ENCODE measurements at places on chromosomes 5 and 9.

DNA sequence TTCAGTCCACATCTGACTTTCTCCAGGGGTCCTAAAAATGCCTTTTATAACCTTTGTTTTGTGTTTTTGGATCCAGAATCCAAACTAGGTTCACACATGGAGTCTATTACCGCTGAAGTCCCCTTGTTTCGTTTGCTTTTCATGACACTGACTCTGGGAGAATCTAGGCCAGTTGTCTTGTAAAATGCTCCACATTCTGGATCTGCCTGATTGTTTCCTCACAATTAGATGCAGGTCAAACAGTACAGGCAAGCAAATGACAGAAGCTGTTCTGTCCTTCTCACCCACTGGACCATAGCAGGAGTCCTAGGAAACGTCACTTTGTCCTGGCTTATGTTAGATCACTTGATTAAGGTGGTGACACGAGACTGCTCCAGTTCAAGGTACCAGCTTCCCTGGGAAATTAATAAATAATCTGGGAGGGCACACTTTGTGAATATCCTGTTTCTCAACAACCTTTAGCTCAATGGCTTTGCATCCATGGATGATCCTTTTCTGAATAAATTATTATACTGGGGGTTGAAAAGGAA is 34.1 kb downstream of the FABP6 start:
- DNase-seq: no peak

DNA sequence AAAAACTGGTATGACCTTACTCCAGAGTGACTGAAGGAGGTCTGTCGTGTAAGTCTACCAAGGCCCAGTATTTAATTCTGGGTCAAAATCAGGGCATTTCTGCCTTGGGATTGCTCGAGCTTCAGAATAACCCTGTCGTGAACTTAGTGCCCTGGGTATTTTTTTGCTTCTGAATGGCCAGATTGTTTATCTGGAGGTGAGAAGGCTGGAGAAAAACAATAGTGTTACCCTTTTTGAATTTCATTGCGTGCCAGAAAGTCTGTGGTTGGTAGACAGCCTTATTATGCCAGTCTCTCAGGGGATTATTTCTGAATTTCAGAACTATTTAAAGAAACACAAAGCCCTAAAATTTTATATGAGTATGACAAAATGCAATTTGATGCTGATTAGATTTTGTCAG is 323.4 kb downstream of the CSNK1G3 start:
- no peak for DNase-seq

DNA sequence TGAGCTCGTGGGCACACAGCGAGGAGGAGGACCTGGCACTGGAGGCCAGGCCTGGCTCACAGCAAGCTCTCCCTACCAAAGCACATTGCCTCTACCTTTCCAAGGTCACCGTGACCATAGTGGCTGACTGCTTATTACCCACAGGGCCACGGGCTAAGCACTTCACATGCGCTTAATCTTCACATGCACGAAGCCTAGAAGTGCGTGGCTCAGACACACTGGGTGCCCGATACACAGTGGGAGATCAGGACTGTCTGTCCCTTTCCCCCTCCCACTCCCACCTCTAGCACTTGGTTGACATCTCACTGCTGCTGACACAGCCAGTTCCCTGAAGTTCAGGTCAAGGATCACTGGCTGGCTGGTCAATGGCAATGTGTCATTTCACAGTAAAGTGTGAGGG is 23.6 kb downstream of the LHX6 start:
- DNase-seq: no peak

DNA sequence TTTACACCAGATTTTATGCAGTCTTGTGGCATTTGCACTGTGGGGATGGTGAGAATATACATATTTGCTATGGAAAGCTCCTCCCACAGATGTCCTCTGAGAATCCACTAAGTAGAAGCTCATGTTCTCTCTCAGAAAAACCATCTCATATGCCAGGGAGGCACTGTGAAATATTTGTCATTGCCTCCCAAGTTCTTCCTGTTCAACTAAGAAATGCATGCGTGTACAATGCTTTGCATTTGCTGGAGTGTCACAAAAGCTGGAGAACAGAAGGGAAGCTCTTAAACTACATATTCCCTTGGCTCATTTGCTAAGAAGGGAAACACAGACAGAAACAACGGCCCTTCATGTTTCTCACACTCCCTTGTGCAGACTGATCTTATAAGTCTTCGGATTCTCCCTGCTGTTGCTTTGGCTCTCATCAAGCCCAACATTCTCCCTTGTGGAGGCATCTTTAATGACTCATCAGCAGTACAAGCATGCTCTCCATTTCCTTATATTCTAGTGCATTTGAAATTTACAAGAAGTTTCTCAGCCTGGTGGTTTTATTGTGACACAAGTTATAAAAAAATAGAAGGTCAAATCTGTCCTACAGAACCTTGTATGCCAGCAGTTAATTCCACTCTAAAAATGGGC is 220.6 kb downstream of the TRIM36 start:
- no peak for DNase-seq

DNA sequence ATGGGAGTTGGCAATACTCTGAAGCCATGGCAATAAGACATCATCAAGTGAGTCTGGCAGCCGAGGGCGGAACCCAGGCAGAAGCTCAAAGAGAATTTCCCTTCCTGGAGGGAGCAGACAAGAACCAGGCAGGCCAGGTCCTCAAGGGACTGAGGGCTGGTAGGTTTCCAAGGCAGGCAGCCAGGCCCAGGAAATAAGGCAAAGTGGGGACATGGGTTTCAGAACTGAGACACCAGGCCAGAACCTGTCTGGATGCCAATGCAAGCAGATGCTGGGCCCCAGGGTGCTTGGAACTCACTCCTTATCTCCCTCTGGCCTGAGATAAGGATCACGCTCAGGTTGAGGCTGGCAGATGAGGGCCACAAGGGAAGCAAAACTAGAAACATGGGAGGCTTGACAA is 8.9 kb downstream of the TSSK1B start:
- DNase-seq: no peak

DNA sequence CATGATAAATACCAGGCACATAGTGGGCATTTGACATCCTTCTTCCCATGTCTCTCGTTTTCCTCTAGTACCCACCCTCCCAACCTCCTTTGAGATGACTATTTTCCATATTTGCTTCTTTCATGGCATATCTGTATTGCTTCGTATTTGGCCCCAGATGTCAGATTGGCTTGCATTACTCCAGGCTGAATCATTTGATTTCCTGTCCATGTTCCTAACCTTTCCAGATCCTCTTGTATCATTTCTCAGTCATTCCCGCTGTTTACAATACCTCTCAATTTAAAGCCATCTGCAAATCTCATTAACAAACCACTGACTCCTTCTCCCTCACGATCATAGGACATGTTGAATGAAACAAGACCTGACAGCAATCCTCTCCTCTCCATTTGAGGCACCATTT is 19.9 kb downstream of the MTX3 start:
- DNase-seq: no peak

GRCh38 chr5:68173007-68173406 is 42.5 kb upstream of the PIK3R1 start:
- no peak for DNase-seq

DNA sequence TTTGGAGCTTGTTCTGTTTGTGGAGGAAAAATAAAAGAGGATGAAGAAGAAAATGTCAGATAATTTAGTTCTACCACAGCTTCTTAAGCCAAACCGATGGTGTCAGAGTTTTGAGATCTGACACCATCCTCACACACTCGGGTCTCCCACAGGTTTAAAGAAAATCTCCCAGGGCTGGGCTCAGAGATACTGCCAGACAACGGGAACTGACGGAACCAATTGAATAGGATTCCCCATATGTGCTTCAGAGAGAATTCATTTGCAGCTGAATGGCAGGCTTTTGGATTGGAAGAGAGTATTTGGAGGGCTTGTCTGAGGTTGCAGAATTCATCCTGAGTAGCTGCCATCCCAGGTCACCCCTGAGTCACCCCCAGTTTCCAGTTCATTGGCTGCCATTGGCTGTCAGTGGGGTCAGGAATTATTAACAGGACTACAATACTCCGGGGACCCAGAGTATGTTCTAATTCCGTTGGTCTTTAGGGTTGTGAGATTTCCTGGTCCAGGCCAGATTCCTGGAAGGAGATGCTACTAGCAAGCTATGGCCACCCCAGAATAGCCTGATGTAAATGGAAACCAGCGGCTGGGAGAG is 131.3 kb downstream of the PDZD2 start:
- no peak for DNase-seq

DNA sequence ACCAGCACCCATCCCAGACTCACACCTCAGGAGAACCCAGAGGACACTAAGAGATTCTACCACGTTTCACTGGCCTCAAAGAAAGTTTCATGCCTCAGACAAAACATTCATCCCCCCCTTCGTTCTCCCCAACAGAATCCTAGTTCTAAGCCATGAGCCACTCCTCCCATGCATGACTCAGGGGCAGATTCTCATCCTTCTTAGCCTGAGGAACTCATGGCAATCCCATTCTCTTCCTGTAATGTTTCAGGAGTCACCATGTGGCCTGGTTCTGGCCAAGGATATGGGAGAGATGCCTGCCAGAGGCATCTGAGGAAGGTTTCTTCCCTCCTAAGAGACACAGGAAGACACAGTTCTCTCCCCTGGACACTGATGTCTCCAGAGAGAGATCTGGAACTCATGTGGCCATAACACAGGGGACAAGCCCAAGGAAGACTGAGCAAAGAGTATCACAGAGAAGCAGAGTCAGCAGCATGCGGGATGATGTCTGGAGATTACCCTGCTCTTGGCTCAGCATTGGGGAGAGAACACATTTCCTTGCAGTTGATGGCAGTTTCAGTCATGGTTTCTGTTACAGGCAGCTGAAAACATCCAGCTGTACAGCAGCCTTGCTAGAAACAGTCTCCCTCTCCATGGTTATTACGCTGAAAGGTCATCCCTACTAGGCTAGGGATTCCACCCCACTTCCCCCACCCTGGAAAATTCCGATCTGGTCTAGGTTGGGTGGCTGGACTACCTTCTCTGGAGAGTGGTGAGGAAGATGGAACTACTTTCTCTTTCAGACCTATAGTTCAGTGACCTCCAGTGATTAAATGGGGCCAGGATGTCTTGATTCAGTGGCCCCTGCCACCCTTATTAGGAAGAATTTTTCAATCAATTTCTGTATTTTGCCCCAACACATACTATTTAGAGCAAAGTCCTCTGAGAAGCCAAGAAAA is 115.4 kb downstream of the ZNF608 start:
- no peak for DNase-seq

DNA sequence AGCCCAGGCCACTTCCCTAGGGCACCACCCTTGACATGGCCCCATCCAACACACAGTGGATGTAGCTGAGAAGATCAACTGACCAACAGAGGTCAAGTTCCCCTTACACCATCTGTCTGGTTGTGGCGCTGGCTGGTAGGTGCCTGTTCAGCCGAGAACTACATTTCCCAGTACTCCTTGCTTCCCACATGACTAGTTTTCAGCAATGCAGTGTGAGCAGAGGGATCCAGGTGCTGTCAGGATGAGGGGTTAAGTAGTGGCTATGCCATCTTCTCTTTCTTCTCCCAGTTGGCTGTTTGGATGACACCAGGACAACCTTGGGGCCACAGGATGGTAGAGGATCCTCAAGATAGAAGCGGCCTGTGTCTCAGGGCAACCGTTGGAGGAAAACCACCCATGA is 48.6 kb upstream of the SH3PXD2B start:
- DNase-seq: no peak

DNA sequence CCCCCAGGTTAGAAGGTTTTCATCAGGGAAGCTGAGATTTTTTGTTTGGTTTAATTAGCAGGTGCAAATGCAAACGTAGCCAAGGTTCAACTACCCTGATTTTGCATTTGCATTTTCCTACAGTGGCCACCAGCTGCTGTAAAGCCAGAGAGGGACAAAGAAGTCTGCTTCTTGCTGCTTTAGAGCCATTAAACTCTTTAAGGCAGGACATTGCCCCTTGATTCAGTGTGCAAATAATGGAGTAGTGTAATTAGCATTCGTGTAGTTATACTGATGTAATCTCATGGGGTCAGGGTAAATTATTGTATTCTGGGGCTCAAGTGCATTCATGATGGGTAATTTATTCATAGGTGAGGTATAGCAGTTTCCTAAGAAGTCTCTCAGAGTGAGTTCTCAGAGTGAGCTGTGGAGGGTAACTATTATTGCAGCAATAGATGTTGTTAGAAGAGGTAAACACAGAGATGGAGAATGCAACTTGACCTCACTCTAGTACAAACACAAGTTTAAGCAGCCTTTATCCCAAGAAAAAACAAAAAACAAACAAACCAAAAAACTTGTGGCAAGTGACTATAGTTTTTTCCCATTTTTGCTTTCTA is 526.5 kb downstream of the KIF4B start:
- no peak for DNase-seq

GRCh38 chr9:112743216-112743836 is 7.2 kb upstream of the SNX30 start:
- no peak for DNase-seq

- DNase-seq: no peak
Observed at GRCh38 chr9:109242014-109242413, 75.0 kb upstream of the FRRS1L start.
